ENCODE measurements at places on chromosomes 3 and 15.

DNA sequence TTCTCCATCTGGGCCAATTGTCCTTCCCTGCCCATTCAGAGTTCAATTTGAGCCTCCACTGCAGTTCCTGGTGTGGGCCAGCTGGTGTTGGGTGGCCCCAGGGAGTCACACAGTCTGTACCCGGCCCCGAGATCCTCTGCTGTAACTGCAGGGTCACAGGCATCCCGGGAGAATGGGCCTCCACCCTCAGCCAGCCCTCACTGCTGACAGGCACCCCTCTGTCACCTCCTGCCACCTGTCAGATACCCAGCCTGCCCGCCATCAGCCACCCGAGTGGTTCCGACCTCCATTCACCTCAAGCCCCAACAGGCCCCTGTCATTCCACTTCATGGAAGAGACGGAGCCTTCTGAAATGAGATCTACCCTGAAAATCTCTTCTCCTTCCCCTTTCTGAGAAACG is 73.2 kb downstream of the ST8SIA2 start:
- DNase-seq: no peak

- no peak for DNase-seq
Measured at GRCh38 chr3:23726811-23727548, 78.8 kb upstream of the UBE2E1 start.

- no peak for DNase-seq
Measured at GRCh38 chr3:122298239-122298638, 26.8 kb upstream of the CSTA start.

DNA sequence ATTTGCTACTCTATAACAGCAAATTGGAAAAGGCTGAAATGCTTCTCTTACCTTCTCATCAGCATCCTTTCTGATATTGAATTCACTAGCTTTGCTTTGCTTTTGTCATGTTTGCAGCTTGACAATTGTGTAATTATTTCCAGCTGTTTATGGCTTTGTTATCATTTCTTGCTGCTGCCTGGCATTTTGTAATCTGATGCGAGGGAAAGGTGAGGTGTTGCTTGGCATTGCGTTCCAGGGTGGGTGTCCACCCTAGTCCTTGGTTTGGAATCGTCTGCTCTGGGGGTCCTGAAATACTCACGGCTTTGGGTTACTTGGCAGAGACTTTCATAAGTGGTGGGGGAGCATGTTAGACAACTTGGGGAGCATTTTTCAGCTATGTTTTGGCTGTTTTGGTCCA is 2.9 kb downstream of the CACNA2D3 start:
- DNase-seq: no peak

DNA sequence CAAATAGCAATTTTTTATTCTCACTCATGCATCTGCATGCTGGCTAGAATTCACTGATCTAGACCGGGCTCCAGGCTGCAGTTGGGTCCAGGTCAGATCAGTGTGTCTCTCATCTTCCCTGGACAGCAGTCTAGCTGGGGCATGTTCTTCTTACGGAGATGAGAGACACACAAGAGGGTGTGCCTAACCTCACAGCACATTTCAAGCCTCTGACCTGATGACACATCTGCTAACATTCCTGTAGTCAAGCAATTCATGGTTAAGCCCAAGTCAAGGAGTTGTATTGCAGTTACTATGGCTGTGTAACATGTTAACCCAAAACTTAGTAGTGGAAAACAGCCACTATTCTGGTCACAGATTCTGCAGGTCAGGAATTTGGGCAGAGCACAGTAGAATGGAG is 13.1 kb downstream of the BSN start:
- no peak for DNase-seq

- DNase-seq: no peak
Measured at GRCh38 chr15:97502038-97502437, 458.5 kb upstream of the ARRDC4 start.

DNA sequence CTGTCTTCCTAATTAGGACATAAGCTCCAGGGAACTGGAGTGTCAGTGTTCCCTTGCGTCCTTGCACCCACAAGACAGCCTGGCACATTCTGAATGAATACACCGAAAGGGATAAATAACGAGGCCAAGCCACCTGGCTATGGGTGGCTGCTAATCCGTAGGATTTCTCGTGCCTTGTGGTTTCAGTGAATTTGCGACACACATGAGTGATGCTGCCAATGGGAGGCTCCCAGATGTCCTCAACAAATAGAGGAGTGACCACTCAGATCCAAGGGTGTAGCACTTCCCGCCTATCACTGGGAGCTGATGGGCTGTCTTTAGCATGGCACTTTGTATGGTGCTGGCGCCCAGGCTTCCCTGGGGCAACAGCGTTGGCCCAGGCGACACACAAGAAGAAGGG is 43.4 kb downstream of the APBA2 start:
- no peak for DNase-seq

GRCh38 chr3:106423321-106424225 is 554.8 kb upstream of the CBLB start:
- DNase-seq: no peak

GRCh38 chr3:127698691-127699415 is 26.1 kb downstream of the ABTB1 start:
- DNase-seq: no peak

DNA sequence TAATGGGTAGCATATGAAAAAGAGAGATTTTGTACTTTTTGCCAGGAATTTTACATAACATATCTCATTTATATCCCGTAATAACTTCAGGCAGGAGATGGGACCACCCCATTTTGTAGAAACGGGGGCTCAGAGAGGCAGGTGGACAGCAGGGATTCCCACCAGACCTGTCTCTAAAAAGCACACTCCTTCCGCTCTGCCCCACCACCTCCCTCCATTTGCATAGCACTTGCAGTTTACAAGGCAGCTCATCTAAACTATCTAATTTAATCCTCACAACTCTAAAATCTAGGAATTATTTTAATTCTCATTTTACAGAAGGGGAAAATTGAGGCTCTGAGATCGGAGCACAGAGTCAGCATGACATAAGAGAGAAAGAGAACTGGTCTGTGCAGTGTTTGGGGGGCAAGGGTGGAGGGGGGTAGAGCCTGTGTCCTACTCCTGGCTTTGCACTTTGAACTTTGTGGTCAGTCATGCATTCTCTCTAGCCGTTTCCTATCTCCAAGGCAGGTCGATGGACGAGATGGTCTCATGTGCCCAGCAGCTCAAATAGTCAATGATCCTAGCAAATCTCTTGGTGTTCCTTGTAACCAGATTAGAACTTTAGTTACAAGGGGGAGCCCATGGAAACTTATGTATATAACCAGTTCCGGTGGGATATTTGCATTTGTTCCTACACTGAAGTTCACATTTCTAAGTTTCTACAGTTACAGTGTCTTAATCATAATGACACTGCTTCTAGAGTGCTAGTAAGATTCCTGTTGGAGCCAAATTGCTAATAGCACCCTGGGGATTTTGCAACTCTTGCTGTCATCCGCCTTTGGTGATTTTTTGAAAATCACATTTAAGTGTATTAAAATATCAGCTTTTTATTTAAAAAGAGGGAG is 18.6 kb downstream of the CRYGS start:
- no peak for DNase-seq

DNA sequence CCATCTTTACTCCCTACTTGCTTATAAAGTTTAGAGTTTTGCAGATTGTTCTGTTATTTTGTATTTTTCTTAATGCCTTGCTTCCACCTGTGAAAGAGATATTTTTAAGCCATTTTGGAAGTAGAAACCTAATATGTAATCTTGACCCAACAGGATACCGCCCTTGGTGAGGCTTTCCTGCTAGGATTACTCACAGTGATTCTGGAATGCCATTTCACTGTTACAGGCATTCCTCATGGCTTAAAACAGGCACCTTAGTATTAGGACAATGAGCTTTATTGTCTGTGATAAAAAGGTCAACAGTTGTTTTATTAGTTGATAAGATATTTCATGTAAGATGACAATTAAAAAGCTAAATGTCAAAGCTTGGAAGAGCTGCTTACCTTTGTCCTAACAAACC is 58.2 kb downstream of the PHLDB2 start:
- DNase-seq: no peak

- DNase-seq: no peak
Measured at GRCh38 chr3:47663630-47664240, 85.1 kb upstream of the CSPG5 start.

GRCh38 chr3:178684881-178685590 is 148.8 kb downstream of the KCNMB2 start:
- peak; percentile 25 for DNase-seq

DNA sequence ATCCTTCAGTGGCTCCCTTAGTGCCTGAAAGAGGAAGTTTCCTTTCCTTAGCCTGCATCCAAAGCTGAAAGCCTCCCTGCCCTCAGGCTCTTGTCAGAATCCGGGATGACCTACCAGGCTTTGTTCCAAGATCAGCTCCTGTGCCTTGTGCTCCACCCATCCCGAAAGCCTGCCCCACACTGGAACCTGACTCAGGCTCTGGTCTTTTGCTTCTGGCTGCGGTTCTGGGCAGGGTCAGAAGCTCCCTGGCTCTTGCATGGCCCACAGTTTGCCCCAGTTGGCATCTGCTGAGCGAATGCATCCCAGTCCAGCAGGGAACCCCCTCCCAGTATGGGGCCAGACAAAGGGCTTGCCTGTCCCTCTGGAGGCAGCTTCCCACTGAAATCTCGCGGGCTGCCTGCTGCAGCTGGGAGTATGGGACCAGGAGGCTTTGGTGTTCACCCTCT is 25.9 kb upstream of the KIF23 start:
- DNase-seq: peak; percentile 84

- no peak for DNase-seq
Measured at GRCh38 chr15:93980261-93980911, 251.0 kb upstream of the MCTP2 start.
